ENCODE measurements at places on chromosomes 16 and 17.

- DNase-seq = no peak
These were observed 6.9 kb downstream of the ZNF469 start for GRCh38 chr16:88389621-88390160.

DNA sequence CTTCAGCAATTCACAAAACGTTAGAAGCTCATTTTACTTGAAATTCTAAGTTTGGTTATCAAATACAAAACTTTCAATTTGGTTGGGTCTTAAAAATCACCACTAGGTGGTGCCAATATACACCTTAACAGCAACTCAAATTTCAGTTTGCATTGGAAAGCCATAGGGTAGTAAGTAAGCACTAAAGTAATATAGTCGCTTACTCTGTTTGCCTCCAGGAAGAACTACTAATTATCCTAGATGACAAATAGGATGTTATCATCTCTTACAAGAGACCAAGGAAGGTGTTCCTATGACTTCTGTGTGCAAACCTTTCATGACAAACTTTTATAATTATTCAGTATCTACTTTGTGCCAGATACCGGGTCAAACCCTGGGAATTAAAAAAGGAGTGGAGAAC lies 93.3 kb downstream of the MYO1D start:
- DNase-seq = no peak

DNA sequence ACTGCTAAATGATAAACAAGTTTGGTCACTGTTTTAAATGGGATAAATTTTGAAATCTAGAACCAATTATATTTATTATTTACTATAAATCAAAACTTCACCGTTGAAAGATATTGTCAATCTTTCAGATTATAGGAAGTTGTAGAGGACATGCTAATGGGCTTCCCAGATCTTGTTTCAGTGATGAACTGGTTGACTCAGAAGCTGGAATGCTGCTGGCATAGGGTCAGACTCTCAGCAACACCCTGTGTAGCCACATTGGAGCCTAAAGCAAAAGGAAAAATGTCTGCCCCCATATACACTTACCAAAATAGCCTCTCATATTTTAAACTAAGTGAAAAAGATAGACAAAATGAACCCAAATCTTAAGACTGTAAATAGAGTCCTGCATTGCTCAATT lies 916.9 kb upstream of the SOX9 start:
- no peak for DNase-seq

DNA sequence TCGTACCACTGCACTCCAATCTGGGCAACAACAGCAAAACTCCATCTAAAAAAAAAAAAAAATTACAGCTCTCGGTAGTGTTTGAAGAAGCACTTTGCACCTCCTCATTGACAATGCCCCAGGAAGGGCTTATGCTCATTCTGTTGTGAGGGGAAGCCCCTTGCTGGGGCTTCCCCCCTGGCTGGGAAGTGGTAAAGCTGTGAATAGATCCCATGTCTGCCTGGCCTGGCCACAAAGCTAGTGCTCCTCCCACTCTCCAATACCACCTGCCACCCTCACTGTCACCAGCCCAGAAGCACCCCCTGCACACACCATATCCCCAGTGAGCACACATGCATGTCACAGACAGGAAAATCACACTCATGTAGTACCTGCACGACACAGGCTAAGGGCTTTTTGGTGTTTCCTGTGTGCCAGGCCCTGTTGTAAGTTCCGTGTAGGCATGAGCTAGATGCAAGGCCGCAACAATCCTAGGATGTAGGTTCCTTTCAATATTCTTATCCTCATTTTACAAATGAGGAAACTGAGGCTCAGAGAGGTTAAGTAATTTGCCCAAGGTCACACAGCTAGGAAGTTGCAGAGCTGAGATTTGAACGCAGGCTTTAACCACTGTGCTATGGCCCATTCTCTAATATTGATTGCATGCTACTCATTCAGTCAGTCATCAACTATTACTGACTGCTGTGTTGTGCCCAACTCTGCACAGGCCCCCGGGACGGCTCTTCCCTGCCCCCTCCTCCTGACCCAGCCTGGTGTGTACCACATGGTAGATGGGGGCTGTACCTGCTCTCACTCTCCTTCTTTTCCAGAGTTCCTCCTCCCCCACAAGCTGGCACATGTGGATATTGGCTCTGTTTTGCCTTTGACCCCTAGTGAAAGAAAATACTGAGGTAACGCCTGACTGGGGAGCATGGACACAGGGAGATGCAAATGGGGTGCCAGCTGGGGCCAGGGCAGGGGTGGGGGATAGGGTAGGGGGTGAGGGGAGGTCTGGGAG lies 11.9 kb upstream of the COL1A1 start:
- peak; percentile 68 for DNase-seq

GRCh38 chr17:74739227-74739831 lies 2.3 kb downstream of the RAB37 start:
- DNase-seq = peak; percentile 44

- DNase-seq = peak; percentile 71
These were observed 9.5 kb downstream of the FOXF1 start for GRCh38 chr16:86519649-86520316.
